ENCODE measurements at places on chromosomes 11 and 22.

GRCh38 chr11:41040474-41040873 lies 419.0 kb downstream of the LRRC4C start:
- DNase-seq, result no peak

GRCh38 chr22:45987136-45987861 lies 10.3 kb upstream of the WNT7B start:
- DNase-seq, result no peak

DNA sequence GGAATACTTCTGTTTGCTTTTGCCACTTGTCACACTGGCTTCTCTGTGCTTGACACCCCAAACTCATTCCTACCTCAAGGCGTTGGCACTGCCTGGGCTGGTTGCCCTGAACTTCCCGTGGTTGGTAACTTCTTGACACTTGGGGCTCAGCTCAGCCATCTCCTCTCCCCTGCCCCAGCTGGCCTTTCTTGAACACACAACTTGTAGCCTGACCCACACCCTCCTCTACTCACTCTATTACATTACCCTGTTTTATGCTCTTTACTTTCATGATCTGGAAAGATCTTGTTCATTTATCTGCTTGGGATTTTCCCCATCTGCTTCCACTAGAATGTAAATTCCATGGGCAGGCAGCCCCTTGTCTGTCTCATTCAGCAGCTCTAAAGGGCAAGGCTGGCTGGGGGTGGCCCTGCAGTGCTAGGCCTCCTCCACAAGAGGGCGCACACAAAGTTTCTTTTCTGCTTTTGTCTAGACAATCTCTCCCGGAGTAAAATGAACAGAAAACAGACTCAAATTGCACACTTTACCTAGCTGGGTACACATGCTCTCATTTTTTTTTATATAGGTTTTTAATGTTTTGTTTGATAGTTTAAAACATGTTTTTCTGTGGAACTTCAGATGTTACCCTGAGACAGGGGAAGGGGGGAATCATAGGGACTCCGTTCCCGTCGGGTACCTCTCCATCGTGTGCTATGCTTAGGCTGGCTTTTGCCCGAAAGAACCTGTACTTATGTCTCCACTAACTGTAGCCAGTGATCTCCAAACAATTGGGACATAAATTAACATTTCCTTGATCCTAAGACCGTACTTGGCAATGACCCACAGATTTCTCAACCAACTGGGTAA lies 16.4 kb upstream of the MRGPRX2 start:
- peak; percentile 3 for DNase-seq

DNA sequence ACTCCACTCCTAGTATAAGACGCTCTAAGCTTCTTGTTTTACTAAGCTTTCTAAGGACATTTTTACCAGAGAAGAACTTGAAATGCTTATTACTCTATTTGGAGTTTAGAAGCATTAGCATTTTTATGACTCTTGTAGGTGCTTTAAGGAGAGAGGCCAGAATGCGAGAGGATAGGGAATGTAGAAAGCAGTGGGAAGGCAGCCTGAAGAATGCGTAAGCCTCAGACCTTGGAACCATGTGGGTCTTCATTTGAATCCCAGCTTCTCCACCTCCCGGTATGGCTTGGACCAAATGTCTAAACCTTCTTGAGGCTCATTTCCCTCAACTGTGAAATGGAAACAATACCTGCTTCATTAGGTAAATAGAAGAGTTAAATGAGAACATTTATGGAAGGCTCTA lies 60.0 kb upstream of the AMOTL1 start:
- no peak for DNase-seq

DNA sequence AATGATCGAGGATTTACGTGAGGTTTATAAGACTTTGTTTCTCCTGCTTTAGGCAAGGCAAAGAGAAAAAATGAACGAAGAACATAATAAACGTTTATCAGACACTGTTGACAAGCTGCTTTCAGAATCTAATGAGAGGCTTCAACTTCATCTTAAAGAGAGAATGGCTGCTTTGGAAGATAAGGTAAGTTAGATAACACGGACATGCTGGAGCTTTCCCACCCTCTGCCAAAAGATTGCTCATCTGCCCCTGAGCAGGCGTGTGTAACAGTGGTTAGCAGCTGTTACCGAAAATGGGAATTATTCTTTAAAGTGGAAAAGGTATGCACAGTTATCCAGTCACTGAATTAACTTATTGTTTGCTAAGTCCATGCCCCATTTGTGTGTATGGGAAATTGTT lies 62.8 kb upstream of the CTTN start:
- no peak for DNase-seq

- no peak for DNase-seq
Observed at GRCh38 chr11:75233754-75234172, 6.8 kb upstream of the TPBGL start.

DNA sequence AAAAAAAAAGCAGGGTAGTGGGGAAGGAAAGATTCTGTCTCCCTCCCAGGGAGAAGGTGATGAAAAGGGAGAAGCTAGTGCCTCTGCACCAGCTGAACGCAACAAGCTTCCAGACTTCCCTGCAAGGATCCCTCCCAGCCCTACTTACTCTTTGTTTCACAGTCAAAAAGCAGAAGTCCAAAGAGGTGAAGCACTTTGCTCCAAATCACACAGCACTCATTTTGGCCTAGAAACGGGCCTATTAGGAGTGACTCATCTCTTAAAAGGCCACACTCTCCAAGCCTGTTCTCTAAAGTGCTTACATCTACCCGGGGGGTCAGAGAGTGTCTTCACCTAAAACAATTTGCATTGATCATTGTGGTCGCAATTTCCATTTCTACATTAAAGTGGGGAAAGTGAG lies 17.7 kb upstream of the GRK3 start:
- DNase-seq, result no peak

- no peak for DNase-seq
Observed at GRCh38 chr11:65700399-65700798, 11.7 kb upstream of the KAT5 start.

DNA sequence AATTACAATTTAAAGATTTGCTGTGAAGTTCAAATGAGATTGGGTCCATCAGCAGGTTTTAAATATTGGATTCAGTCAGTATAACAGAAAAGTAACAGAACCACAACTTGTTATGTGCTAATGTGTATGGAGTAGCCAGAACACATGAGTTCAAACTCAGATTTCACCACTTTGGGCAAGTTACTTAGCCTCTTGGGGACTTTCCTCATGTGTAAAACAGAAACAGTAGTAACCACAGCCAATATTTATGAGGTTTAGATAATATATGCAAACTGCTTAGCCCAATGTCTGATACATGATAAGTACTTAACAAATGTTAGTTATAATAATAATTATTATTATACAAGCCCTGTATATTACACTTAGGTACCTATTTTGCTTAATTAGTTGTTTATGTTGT lies 21.8 kb upstream of the SLC5A12 start:
- no peak for DNase-seq

GRCh38 chr22:24541681-24542515 lies 13.0 kb downstream of the GUCD1 start:
- no peak for DNase-seq

DNA sequence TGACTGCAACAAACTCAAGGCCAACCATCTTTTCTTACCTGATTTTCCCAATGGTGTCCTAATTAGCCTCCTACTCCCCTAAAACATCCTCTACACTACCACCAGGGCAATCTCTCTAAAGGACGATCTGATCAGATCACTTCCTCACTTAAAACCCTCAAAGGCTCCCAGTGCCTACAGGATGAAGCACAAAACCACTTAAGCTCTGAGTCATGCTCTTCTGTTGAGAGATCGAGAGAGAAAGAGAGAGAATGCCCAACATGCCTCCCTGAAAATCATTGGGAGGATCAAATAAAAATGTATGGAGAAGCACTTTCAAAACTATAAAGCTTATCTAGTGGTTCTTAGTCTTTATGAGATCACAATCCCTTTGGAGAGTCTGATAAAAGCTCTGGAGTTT lies 171.1 kb downstream of the CADM1 start:
- no peak for DNase-seq

DNA sequence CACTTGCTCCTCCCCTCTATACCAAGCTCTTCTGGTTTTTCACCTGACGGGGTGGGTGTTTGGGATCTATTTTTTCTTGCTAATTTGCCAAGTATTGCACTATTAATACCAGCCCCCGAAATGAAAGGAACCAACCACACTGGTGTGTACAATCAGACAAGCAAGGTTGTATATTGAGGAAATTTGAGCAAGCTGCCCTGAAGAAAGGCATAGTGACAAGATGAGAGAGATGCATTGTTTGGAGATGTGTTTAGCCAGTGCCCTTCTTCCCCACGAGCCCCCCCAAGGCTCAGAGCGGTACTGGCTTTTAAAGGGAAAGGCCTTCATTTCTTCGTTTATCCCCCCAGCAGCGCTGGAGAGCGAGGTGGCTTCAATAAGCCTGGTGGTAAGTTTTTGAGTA lies 15.2 kb upstream of the GAS2L1 start:
- no peak for DNase-seq

DNA sequence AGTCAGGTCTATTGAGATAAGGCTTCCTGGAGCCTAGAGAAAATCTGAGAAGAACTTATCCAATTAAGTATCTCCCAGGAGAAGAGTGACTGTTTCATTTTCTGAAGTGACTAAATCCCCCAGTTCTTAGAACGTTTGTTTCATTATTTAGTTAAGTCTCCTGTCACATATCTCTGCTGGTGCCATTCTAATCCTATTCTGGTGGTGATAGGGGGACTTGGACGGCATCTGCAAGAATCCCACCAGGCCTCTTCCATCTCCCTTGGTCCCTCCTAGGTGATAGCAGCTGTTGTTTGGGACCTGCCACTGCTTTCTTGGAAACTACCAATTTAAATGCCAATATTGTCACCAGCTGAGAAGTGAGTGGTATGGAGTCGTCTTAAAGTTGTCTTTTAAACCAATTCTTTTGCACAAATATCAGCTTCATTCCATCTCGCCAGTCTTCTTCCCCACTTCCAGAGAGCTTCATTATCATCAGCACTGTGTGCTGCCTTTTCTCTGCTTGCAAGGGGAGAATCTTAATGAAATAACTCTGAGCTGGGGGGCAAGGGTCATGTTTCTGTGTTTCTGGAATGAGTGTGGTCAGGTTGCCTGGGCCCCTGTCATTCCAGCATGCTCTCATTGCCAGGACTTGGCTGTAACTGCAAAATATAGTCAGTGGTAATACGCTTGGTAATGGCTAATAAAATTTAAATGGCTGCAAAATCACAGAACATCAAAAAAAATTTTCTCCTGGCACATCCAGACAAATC lies 104.8 kb downstream of the LDLRAD3 start:
- DNase-seq, result no peak

DNA sequence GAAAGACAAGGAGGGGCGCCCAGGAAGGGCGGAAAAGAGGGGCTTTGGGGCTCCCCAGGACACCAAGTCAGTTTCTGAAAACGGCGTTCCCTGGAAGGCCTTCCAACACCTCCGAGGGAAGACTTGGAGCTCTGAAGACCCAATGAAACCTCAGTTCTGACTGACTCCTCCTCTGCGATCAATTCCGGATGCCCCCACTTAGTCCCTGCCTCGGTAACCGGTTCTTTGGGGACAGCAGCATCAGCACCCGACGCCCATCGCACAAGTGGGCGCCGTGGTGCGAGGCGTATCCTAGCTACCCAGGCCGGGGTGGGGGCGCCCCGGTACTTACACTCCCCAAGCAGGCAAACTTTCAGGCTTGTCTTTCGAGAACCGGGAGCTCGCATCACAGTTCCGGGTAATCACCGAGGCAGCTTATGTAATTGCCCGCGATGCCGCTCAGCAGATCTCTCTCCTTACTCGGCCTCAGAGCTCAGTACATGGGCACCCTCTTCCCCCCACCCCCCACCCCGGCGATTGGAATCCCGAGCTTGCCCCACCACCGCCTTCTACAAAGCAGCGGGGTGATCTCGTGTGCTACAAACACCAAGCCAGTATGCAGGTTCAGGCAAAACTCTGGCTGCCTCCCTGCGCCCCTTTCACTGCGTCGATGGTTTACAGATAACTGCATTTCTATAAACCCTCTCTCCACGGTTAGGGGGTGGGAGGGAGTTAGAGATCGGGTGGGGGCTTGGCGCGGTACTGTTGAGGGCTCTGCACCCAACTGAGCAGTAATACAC lies 2.0 kb downstream of the TENM4 start:
- peak; percentile 54 for DNase-seq

DNA sequence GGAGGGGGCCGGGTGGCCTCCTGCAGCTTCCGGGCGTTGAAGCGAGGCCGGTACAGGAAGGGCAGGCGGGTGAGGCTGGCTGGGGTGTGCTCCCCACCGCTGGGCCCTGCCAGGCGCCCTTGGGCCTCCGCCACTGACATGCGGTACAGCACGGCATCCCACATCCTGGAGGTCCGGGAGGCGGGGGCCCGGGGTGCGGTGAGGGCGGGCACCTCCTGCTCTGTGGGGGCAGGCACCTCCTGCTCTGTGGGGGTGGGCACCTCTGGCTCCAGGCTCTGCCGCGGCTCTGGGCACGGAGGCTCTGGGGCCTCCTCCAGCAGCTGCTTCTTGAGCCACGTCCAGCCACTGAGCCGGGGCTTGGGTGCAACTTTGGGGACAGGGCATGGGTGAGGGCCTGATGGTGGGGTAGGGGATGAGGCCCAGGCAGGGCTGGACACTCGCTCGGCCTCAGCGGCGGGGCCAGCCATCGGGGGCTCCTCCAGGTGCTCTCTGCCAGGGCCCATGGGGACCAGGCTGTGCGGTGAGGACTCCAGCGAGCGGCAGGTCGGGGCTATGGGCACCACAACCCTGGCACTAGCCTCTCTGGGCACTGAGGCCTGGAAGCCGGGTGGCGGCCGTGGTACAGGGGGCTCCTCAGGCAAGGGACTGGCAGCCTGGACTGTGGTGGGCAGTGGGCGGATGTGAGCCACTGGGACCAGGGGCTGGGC lies 2.3 kb downstream of the PRR33 start:
- no peak for DNase-seq

GRCh38 chr22:17786435-17787161 lies 12.3 kb upstream of the BID start:
- DNase-seq, result no peak

- DNase-seq, result no peak
Observed at GRCh38 chr11:130774703-130775102, 141.6 kb downstream of the SNX19 start.

GRCh38 chr22:44783581-44783980 lies 31.2 kb downstream of the ARHGAP8 start:
- DNase-seq, result no peak

Measured in NCI-H524 (cell line).